Stimulated activated CD4-positive, alpha-beta T cell treated with anti-CD3 and anti-CD28 coated beads, TNF-alpha, amount 100 ng/mL, for 1 hour (primary cell): ENCODE measurements at places on chromosomes 2 and 18.

- no peak for DNase-seq
Measured at GRCh38 chr2:216149741-216150140, 40.6 kb downstream of the XRCC5 start.

DNA sequence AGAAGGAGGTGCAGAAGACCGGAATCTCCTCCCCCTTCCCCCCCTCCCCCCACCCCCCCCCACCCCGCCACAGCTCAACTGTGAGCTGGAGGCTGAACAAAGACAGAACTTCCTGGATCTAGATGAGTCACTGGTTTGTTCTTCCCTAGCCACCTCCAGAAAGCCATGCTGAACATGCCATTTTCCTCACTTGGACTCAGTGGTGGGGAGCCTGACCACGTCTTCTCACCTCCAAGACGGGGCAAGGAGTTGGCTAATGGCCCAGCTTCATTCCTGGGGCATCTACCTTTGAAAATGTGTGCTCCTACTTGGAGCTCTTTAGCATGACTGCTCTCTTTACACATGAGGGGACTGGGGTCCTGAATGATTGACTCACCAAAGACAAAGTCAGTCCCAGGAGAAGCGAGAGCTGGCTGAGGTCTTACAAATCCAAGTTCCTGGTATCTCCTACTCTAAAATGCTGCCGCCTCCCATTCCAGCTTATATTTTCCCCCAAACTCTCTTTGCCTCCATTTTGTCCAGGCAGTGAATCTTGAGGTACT, 22.6 kb upstream of the FZD5 start:
- DNase-seq = no peak

- DNase-seq = no peak
Measured at GRCh38 chr2:33436083-33436482, 40.4 kb upstream of the RASGRP3 start.

DNA sequence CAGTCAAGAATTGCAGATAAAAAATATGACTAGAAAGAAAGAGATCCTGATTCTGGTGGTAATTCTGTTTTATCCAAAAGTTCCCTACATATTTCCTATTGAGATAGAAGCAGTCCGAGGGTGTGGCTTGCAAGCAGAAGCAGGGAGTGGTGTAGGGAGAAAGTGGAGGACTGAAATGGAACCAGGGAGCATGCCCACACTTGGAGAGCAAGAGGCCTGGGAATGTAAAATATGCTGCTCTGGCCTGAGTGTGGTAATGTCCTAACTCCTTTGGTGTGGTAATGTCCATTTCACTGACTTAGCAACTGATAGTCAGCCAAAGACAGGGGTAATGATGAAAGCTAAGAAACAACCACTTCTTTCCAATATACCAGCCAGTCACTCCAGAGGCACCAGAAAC, 30.1 kb upstream of the FMNL2 start:
- no peak for DNase-seq

- no peak for DNase-seq
Measured at GRCh38 chr2:25125976-25126375, 42.4 kb downstream of the POMC start.

DNA sequence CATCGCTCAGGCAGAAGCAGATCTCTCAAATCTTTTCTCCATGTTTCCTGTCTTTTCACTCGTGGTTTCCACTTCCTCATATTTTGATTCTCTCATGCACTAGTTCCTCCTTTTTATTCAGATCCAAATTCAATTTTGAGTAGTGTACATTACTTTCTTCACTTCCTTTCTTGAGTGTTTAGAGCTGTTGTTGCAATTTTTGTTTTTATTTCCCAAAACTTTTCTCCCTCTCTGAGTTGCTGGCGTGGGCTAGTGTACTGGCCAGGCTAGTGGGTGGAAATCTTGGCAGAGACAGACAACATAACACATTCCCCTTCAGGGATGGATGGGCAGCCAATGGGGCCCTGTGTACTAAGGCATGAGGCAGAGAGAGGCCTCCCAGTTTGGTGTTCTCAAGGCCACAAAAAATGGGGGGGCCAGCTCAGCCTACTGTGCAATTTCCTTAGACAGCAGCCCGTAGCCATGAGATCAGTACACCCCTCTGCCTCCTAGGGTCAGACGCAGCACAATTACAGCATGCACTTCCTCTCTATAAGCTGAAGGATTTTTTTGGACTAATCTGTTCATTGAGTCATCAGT, 145.1 kb upstream of the PID1 start:
- no peak for DNase-seq

DNA sequence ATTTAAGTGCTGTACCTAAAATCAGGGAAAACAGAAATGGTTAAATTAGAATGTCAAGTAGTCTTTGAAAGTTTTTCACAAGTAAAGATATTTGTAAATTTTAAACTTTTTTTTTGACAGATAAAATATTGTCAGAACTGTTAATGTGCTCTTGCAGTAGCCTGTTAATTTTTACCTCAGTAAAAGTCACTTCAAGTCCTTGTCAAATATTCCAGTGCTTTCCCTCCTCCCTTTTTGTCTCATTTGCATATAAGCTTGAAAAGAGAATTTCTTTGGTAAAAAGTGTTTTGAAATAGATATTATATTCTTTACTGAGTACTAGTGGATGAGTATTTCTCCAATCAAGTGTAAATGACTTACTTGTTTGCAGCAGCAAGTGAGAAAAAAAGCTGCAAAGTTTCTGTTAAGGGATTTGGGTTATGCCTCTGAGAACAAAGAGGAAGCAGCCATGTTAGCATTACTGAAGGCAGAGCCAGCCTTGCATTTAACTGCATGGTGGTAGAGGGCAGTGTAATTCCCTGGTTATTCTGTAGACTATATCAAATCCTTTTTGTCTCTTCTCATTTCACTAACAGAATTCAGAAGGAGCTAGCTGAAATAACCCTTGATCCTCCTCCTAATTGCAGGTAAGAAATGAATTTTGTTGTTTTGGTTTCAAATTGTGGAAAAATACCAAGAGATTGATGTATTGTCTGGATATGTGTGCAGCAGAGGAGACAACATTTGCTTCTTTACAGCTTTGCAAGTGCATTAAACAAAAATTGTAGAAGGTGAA, 3.2 kb downstream of the UBE2E3 start:
- DNase-seq = no peak

GRCh38 chr2:237691029-237691907, 63.9 kb downstream of the LRRFIP1 start:
- DNase-seq = no peak

- DNase-seq = no peak
Measured at GRCh38 chr18:50427896-50428295, 53.0 kb downstream of the SKA1 start.
